Peyer's patch (tissue), 4 donors: ENCODE measurements at places on chromosomes 3 and 15. TPM values are rescaled to one million over a fixed set of nuclear protein-coding genes. Genes with fewer than 3 reads are reported as not detected.

The CHAC1 gene
- total RNA-seq, result not detected

The C3orf20 gene
- total RNA-seq, result not detected

The FOXL2NB gene
- total RNA-seq, result not detected

- no peaks in the 10 kb centered on the region for H3K4me1 ChIP-seq
- no peaks in the 10 kb centered on the region for H3K36me3 ChIP-seq
- no peaks in the 10 kb centered on the region for H3K27me3 ChIP-seq
- DNase-seq, result no peak
- H3K27ac ChIP-seq, result no peak overlapping the region
- no peak overlapping the region for H3K4me3 ChIP-seq
These were observed 79.5 kb downstream of the KBTBD8 start for GRCh38 chr3:67077656-67078055.

The BDH1 gene
- total RNA-seq, result 121 TPM
